Renal cortical epithelial cell (primary cell): ENCODE measurements at places on chromosomes 7 and 10. TPM values are rescaled to one million over a fixed set of nuclear protein-coding genes. Genes with fewer than 3 reads are reported as not detected.

Gene ACTL6B
- not detected in 2 replicates for total RNA-seq

Gene SP8
- not detected in 2 replicates for total RNA-seq

Gene MYL10
- total RNA-seq = not detected in 2 replicates

Gene ITIH5
- 0.52 and 11.1 TPM in 2 replicates for total RNA-seq

Gene SPDYE1
- not detected in 2 replicates for total RNA-seq
